MCF 10A (cell line): ENCODE measurements at places on chromosomes 1 and 21. TPM values are rescaled to one million over a fixed set of nuclear protein-coding genes. Genes with fewer than 3 reads are reported as not detected.

DNA sequence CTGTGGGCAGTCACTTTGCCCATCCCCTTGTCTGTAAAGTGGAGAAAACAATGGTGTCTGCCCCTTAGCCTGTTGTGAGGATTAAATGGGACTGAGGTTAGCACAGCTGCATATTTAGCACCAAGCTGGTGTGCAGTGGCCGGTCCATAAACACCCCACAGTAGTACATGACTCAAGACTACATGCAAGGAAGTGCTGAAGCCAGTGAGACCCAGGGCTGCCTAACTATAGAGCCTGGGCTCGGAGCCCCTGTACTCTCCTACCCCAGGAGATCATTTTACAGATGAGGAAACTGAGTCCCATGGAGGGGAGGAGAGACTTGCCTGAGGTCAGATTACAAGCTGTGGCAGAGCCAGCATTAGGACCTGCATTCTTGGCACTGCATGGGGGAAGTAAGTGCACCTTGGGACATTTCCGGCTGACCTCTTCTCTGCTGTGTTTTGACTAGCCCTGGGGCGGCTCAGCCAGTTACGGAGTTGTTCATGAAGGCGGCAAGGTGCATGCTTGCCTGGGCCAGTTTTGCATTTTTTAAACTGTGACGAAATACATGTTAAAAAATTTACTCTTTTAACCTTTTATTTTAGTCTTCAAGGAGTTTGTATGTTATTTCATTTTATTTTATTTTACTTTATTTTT, 3.2 kb downstream of the SERINC2 start:
- DNase-seq = peak; percentile 83

AGMAT gene
- total RNA-seq = not detected in 2 replicates

DNA sequence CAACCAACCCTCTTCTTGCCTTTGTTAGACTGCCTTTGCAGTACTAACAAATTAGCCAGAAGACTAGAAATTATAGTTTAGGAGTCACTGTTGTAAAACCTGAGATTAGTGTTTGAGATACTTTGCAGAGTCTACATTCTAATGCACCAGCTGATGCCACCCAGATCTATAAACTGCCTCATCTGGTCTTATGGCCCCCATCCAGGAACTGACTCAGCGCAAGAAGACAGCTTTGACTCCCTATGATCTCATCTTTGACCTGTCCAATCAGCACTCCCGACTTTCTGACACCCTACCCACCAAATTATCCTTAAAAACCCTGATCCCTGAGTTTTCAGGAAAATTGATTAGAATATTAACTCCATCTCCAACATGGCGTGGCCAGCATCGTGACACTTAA, 334.6 kb downstream of the RGS7 start:
- peak; percentile 64 for DNase-seq

- peak; percentile 99 for DNase-seq
Measured at GRCh38 chr1:184792450-184792969, 37.9 kb upstream of the EDEM3 start.

BARHL2 gene
- not detected in 2 replicates for total RNA-seq

DNA sequence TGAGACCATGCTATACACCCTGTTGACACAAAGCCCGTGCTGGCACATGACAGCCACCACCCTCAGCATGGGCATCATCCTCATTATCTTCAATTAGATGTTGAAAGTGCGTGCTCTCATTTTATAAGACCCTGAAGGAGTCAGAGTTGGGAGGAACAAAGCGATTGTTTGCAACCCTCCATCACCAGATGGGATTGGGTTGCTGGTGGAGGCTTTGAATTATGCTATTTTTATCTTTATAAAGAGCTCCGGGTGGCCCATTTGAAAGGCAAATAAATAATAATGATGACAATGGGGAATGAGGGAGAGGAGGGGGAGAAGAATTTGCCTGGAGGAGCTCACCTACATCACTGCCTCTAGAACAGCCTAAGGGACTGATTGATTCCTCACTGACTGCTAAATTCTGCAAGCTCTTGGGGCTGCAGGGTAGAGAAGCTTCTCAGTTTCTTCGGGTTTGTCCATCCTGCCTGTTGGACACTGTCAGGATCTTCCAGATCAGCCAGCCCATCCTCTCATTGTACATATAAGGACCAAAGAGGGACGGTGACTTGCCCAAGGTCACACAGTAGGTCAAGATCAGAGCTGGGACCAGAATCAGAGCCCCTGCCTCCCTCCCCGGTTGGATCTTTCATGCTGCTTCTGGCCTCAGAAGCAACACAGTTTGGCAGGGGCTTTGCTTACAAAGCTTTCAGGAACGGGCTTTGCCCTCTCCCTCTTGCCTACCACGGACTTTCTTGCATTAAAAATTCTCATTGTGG, 130.9 kb upstream of the ZBTB40 start:
- DNase-seq = no peak
